ENCODE measurements at places on chromosomes 4 and X.
A peak's percentile ranks its signal among the peaks of the same experiment; 100 is the strongest.

DNA sequence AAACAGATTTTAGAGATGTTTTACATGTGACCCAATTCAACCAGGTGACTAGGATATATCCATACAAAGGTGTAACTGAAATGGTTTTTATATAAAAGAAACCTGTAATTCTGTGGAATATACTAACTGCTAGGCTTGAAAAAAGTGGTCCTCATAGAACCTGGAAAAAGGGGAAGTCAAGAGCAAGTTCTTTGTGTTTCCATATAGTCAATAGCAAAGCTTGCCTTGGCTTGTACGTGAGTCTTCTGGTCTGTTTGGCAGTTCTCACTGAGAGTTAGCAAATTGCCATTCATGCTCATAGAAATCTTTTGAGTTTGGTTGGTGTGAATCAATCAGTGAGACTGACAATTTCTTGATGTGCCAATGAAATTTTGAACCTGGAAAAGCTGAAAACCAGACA is 79.4 kb upstream of the SMIM10 start:
- no peak for DNase-seq

DNA sequence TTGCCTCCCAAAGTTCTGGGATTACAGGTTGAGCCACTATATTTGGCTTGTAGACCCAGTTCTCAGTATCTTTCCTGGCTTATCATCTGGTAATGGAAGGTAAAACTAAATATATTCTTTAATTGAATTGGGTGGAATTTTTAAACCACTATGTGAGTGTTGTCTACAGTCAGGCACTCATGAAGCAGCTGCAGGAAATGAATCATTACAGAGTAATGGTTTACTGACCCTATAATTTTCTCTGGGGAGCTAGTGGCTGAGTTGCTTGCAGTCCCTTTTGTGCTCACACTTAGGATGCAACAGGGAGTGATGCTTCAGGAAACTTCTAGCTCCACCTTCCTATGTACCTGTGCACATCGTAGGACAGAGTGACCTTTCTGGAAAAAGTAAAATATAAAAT is 4.1 kb upstream of the UGT2B7 start:
- no peak for DNase-seq

GRCh38 chr4:1584498-1584897 is 99.6 kb downstream of the FAM53A start:
- no peak for DNase-seq

DNA sequence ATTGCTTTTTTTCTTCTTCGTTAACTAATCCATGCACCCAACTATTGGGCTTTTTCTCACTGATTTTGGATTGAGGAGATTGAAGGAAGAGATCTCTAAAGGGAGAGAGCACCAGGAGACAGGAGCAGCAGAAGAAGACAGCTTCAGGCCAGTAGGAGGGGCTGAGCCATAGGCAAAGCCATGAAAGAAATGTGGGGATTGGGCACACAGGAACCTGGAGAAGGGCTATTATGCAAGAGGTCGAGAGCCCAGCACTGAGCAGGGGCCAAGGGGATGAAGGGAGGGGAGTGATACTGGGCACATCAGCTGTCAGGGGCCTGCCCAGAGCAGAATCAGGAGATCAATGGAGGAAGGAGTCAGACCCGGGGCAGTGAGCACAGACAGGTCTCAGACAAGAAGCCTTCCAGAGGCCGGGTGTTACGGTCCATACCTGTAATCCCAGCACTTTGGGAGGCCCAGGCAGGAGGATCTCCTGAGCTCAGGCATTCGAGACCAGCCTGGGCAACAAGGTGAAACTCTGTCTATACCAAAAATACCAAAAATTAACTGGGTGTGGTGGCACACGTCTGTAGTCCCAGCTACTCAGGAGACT is 140.9 kb downstream of the BCOR start:
- DNase-seq: no peak

DNA sequence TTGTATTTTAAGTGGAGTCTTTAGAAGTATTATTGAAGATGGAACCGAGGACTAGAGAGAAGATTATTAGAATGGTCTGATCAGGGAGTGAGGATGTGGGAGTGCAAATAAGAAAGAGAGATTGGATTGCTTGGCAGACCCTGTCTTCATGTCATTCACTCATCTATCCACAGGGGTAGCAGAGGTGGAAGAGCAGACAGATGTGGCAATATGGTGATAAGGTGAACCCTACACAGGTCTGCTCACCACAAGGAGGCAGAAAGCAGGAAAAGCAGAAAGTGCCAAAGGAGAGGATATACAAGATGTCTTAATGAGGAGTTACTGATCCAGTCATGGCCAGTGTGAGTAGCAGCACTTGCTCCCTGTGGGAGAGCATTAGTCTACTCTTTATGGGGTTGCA is 129.4 kb downstream of the MAGEE2 start:
- DNase-seq: peak; percentile 1

GRCh38 chrX:78708262-78708661 is 39.3 kb upstream of the LPAR4 start:
- peak; percentile 14 for DNase-seq

DNA sequence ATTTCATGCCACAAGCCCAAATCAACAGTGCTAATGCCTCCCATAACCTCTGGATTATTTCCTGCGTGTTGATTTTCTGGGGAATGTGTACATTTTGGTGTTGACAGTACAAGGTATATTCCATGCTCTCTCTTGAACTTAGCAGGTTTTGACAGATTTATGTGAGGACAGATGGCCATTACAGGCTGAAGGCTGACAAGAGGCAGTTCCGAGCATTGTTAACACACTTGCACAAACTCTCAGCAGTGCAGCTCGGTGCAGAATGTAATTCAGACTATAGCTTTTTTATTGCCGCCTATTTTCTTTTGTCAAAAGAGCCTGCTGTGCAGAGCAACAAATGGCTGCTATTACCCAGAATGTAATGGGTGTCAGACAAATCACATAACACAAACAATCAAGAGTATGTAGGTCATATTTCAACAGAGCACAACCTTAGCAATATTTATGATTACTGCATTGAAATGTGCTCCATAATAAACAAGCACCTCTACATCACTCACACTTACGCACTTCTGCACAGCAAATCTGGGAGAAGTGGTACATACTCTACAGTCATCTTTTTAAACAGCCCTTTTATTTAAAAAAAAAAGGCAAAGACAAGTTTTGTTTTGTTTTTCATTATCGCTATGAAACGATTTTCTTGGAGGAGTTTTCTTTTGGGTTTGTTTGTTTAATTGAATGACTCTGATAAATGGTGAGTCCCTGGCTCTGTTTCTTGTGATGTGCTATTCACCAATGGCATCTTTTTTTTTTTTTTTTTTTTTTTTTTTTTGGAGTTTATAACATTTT is 71.6 kb downstream of the PPARGC1A start:
- DNase-seq: no peak

- no peak for DNase-seq
These were observed 30.9 kb upstream of the INTS6L start for GRCh38 chrX:135489542-135489941.

- DNase-seq: no peak
These were observed 30.8 kb downstream of the MRPL1 start for GRCh38 chr4:77893451-77893850.
